ENCODE measurements at places on chromosomes 2 and 18.

DNA sequence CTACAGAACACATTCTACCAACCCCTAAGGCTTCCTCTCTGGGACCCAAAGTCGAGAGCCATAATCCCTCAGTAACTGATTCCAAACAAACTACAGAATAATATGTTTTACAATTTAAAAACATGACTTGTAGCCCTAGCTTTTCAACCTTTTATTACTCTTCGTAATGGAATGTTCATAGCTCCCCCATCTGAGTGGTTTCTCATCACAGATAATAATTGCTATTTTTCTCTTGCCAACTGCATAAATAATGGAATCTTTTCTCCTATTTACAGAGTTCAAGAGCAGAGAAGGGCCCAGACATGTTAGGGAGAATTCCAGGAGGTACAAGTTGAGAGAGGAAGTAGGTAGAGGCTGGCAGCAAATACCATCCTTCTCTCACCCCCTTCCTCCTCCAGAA lies 59.9 kb upstream of the CERS6 start:
- DNase-seq, result no peak

GRCh38 chr2:215770668-215771067 lies 242.7 kb downstream of the MREG start:
- no peak for DNase-seq

- peak; percentile 37 for DNase-seq
Measured at GRCh38 chr2:9235147-9236044, 28.8 kb downstream of the ASAP2 start.

DNA sequence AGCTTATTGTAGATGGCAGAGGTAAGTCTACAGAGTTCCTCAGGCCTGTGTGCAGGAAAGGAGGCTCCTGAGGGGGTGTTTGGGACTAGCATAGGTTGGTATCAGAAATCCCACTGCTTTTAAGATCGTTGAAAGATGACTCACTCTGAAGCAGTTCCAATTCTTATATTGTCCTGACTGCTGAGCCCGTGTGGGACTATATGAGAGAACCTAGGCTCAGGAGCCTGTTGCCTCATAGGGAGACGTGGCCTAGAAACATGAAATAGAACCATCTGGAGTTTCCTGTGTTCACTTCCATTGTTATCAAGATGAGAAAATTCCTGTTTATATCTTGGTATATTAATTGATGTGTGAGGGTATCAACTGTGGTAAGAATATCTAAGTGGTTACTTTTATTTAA lies 5.7 kb downstream of the CCT7 start:
- no peak for DNase-seq

DNA sequence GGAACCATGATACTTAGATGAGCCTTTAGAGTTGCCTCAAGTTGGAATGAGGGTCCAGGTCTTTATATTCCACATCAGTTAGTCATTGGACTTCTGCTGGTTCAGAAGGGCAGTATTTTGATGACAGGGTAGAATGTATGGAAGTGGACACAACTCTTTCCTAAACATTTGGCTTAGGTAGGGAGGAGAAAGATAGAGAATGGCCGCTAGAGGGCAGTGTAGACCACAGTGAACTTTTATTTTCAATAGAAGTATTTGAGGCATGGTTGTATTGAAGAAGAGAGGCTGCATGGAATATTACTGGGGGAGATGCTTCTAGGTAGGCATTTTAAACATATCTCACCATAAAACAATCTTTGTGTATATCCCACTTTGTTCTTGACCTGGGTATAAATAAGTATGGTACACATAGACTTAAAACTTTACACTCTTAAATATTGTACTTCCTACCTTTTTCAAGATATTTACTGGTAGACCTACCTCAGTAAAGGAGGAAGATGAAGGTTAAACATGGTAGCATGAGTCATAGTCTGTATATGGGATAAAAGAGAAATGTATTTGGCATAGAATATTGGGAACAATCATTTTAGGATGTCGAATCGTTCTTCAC lies 497.6 kb upstream of the FAM98A start:
- peak; percentile 71 for DNase-seq

- DNase-seq, result peak; percentile 4
Measured at GRCh38 chr18:31424383-31424988, 23.1 kb upstream of the DSG3 start.
